Upper lobe of right lung (tissue), 1 donor: ENCODE measurements at places on chromosomes 2 and 18. TPM values are rescaled to one million over a fixed set of nuclear protein-coding genes. Genes with fewer than 3 reads are reported as not detected.

GRCh38 chr2:138421971-138422335 is 79.6 kb upstream of the SPOPL start:
- H3K4me1 ChIP-seq: peaks cover 9% of the 10 kb centered on the region
- DNase-seq: no peak
- H3K36me3 ChIP-seq: no peaks in the 10 kb centered on the region
- no peak overlapping the region for H3K4me3 ChIP-seq
- H3K27me3 ChIP-seq: no peaks in the 10 kb centered on the region

ZSWIM2 gene
- not detected for total RNA-seq

DCDC2C gene
- not detected for total RNA-seq

TXNDC2 gene
- total RNA-seq: 0.55 TPM

ACVR1C gene
- total RNA-seq: 1.1 TPM
